ENCODE measurements at places on chromosomes 1 and 21.

DNA sequence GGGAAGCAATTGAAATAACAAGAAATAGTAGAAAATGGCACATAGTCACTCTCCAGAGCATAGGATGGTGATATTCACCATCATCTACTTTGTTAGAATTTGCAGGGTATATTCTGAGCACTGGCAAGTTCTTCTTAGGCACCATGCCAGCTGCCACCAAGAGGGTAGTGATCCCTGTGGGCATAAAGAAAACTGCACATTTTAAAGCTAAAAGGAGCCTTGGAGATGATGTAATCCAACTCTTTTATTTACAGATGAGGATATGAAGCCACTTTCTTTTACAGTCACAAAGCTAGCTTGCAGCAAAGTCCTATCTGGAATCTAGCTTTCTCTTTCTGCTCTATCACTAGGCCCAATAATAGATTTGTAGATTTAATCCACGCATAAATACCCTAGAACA lies 69.0 kb downstream of the PTGER3 start:
- no peak for DNase-seq

DNA sequence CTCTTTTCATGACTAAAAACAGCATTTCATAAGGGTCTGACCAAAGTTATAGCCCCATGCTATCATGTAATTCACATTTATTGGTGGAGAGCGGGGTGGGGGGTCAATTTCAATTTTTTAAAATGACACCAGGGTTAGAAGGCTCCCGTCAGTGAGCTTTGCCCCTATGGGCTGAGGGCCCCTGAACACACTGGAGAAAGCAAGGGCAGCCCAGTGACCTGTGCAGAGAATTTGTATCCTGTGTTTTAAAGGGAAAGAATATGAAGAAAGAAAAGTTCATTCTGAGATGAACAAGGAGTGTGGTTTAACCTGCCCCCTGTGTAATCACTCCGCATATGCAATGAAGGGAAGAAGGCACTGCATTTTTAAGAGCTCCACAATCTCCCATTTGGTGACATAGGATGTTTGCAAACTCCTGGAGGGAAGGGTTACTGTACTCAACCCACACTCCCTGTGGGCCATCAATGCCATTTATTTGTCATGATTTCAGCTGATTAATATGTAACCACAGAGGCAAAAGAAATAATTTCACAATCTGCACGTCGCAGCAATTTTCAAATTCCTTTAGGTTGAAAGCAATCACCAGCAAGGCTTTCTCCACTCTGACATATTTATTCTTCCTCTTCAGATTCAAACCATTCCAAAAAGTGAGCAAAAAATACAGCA lies 95.6 kb downstream of the ZNF281 start:
- no peak for DNase-seq

DNA sequence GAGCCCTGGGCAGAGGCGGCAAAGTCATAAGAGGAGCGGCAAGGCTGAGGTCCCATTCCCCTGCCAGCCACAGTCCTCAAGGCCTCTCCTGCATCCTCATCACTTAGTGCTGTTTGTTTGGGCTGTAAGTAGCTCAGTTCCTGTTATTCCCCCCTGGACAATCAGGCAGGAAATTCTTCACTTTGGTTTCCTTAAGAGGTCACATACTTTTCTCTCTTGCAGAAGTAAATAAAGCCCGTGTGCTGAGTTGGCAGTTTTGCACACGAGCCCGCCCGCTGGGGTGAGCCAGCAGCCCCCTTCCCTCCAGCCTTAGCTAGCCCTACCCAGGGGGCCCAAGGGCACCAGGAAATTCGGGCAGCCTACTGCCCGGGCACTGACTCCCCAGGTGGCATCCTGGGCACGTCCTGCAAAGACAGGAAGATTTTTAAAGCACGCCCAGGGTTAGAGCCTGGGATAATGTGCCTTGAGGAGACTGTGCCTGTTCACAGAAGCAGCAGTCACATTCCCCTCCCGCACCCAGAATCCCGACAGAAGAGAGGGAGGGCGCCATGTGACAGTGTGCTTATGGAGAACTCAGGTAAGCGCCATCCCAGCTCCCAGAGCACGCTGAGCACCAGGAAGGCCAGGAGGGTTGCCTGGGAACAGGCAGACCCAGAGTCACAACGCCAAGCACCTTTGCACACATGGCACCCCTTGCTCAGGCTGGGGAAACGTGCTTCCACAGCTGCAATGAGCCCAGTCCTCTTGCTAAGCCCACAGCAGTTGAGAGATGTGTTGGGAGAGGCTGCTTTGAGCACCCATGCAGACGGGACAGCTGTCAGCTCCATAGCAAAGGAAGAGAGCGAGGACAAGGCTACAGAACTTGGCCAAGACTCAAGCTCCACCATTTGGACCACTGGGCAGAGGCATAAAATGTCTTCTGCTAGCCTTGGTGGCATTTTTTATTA lies 144.5 kb upstream of the TMEM51 start:
- no peak for DNase-seq

DNA sequence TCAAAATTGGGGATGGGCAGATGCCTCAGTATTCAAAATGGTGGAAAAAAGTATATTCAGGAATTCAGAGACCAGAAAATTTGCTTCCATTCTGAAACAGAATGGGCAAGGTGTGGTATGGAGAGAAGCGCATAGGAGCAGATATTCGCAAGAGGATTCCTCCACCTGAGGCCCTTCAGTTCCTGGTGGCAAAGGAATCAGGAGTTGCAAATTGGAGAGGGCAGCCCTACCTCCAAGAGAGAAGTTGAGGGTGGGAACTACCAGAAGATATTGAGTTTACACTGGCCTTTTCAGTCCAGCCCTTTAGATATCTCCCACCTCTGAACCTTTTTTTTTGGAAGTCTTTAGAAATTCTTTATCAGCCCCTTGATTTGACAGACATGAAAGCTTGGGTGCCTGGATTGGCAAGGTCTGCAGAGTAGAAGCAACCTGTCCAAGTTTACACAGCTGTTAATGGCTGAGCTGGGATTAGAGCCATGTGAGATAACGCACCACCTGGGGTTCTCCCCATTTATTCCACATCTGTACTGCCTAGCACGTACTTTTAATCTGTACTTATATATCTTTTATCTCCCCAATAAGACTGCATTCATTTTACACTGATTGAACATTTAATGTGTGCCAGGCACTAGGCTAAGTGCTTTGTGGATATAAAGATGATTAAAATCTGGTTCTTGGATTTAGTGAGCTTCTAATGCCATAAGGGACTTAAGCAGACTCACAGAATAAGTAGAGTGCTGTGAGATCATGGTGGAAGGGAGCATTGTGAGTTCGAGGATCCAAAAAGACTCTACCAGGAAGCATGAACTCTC lies 99.5 kb downstream of the NGF start:
- no peak for DNase-seq

GRCh38 chr1:6984986-6985385 lies 199.7 kb downstream of the CAMTA1 start:
- no peak for DNase-seq

DNA sequence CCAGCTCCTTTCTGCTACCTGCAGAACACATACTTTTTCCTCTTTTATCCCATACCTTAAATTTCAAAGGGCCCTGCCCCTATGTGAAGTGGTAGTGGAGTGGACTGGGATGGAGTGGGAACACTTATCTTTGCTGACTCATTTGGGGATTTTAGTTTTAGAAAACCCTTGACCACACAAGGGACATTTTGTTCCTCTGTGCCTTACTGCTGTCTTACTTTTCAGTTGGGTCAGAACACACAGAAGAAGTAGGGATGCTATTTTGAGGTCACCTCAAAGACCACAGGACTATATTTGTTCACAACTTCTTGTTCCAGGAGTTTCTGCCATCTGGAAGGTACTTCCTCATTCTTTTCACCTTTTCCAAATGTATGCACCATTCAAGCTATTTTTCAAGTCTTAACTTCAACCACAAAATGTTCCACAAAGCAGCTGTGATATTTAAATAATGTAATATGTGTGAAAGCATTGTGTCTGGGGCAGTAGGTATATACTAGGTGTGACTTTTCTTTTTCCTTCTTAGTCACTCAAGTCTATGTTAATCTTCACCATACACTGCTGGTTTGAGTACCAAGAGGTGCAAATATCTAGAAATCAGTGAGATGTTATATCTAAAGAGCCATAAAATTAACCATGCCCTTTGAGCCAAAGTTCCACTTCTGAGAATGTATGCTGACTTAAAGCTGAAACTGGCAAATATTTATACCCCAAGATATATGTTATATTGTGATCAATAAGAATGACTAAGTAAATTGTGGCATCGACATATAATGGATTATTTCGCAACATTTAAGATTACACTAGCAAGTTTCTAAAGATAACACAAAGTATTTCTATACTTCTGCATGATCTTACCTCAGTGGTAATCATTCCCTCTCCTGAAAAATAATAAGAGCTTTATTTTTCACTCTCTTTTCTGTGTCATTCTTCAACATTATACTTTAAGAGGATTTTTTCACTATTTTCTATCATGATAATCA lies 308.5 kb downstream of the MRPL39 start:
- no peak for DNase-seq

- DNase-seq = no peak
These were observed 94.2 kb upstream of the SERBP1 start for GRCh38 chr1:67524143-67525052.
